Choroid plexus epithelial cell (primary cell): ENCODE measurements at places on chromosomes 2 and 18.
A peak's percentile ranks its signal among the peaks of the same experiment; 100 is the strongest.

- peak; percentile 40 for DNase-seq
These were observed 32.3 kb downstream of the CWC22 start for GRCh38 chr2:179974761-179975160.

- DNase-seq = peak; percentile 73
These were observed 1.4 kb downstream of the SPATS2L start for GRCh38 chr2:200307724-200308545.

DNA sequence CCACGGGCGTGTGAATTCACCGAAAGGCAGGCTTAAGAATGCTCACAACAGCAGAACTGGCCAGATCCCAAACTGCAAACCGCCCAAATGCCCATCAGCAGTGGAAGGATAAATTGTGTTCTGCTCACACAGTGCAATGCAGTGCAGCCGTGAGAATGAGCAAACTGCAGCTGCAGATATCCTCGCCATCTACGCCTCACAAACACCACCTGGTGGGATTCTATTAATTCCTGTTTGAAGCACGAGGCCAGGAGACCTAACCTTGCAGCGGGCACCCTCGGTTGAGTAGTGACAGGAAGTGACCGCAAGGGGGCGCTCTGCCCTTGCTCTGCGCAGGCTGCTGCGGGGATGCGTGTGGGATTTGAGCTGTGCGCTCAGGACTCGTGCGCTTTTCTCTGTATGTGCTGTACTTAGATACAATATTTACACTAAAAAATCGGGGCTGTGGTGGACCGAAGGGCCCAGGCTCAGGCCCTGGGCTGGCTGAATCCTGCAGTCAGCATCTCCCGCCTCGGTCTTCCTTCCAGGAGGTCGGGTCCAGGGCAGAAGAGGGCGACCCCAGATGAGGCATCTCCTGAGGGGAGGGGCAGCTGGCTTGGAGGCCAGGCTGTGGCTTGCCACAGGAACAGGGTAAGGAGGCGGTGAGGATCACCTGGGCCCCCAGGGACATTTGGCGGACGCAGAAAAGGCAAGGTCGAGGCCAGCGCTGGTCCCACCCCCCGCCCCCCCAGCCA is 19.8 kb upstream of the PDIA6 start:
- DNase-seq = peak; percentile 86

GRCh38 chr2:33272001-33272400 is 204.4 kb upstream of the RASGRP3 start:
- DNase-seq = peak; percentile 58

GRCh38 chr2:121197369-121198091 is 87.5 kb downstream of the TFCP2L1 start:
- peak; percentile 74 for DNase-seq

DNA sequence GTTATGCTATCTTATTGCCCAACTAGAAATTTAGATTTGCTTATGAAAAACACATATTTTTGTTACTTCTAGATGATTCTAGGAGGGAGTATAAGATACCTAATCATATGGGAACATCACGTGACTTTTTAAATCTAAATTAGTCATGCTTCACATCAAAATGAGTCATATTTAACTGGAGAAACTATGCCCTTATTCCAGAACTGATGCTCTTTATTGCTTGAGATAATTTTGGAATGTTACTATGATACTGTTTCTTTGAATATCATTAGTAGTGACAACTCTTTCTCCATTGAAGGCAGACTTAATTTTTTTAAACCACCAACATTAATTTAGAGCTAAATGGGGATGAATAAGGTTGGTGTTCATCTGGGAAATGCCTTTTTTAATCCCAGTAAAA is 19.9 kb upstream of the ELAC1 start:
- DNase-seq = peak; percentile 30

- peak; percentile 77 for DNase-seq
These were observed 114.5 kb upstream of the ZFP36L2 start for GRCh38 chr2:43340945-43341356.

- no peak for DNase-seq
These were observed 452.2 kb upstream of the HNRNPA3 start for GRCh38 chr2:176760439-176760838.

- no peak for DNase-seq
These were observed 68.6 kb downstream of the MERTK start for GRCh38 chr2:111967018-111967417.

GRCh38 chr18:12456441-12456840 is 48.7 kb downstream of the PRELID3A start:
- DNase-seq = no peak
